Chondrocyte (in vitro differentiated cells): ENCODE measurements at places on chromosomes 1 and 21. TPM values are rescaled to one million over a fixed set of nuclear protein-coding genes. Genes with fewer than 3 reads are reported as not detected.

- peaks cover 43% of the 10 kb centered on the region for H3K4me1 ChIP-seq
- peak overlapping the region; percentile 70 for H3K27ac ChIP-seq
- no peaks in the 10 kb centered on the region for H3K36me3 ChIP-seq
- DNase-seq: no peak
Observed at GRCh38 chr1:94063379-94063778, 57.6 kb downstream of the ABCA4 start.

GRCh38 chr1:5730272-5731109 lies 261.7 kb downstream of the NPHP4 start:
- H3K27me3 ChIP-seq: peaks cover 7% of the 10 kb centered on the region
- no peak overlapping the region for H3K27ac ChIP-seq
- no peaks in the 10 kb centered on the region for H3K4me1 ChIP-seq
- no peak overlapping the region for H3K4me3 ChIP-seq

- no peak overlapping the region for H3K4me3 ChIP-seq
- H3K4me1 ChIP-seq: no peaks in the 10 kb centered on the region
- DNase-seq: peak; percentile 98
Observed at GRCh38 chr1:16618719-16619118, 5.4 kb upstream of the NBPF1 start.

GRCh38 chr1:183586455-183586854 lies 3.8 kb downstream of the NCF2 start:
- DNase-seq: no peak
- H3K27me3 ChIP-seq: no peaks in the 10 kb centered on the region
- H3K4me3 ChIP-seq: no peak overlapping the region
- H3K36me3 ChIP-seq: no peaks in the 10 kb centered on the region

ASPM gene
- total RNA-seq: 4.7 to 7.2 TPM (median 6.6 TPM) in 3 replicates

DNA sequence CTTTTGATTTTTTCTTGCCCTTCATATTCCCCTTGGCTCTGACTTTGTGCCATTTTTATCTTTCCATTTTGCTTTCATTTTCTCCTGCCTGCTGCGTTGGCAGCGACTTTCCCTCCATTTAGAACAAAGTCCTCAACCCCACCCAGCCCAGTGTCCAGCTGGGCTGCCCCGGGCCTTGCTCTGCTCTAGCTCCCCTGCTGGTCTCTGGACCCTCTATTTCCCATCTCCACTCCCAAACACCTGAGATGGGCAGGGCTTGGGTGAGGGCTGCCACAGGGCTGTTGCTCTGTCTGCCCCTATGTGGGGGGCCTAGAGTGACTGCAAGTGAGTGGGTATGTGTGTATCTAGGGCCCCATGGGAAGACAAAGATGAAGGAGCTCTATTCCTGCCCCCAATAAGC lies 7.3 kb upstream of the ADAM15 start:
- no peak for DNase-seq
- peaks cover 3% of the 10 kb centered on the region for H3K27me3 ChIP-seq
- no peaks in the 10 kb centered on the region for H3K36me3 ChIP-seq
- no peak overlapping the region for H3K4me3 ChIP-seq

GRCh38 chr1:164969253-164969652 lies 387.3 kb downstream of the LMX1A start:
- H3K27ac ChIP-seq: no peak overlapping the region
- no peak overlapping the region for H3K4me3 ChIP-seq
- no peaks in the 10 kb centered on the region for H3K4me1 ChIP-seq
- no peaks in the 10 kb centered on the region for H3K36me3 ChIP-seq
- no peaks in the 10 kb centered on the region for H3K27me3 ChIP-seq
- no peak for DNase-seq

- no peak overlapping the region for H3K4me3 ChIP-seq
- H3K36me3 ChIP-seq: peaks cover 4% of the 10 kb centered on the region
- H3K4me1 ChIP-seq: peaks cover 37% of the 10 kb centered on the region
- no peak overlapping the region for H3K27ac ChIP-seq
Observed at GRCh38 chr1:77416692-77417450, 135.1 kb downstream of the AK5 start.

- peaks cover 3% of the 10 kb centered on the region for H3K27me3 ChIP-seq
- H3K4me1 ChIP-seq: peaks cover 32% of the 10 kb centered on the region
- DNase-seq: no peak
- H3K27ac ChIP-seq: no peak overlapping the region
Observed at GRCh38 chr21:26961698-26962097, 5.2 kb downstream of the ADAMTS5 start.

- peaks cover 24% of the 10 kb centered on the region for H3K4me1 ChIP-seq
- H3K4me3 ChIP-seq: no peak overlapping the region
- H3K27me3 ChIP-seq: no peaks in the 10 kb centered on the region
- no peaks in the 10 kb centered on the region for H3K36me3 ChIP-seq
- no peak for DNase-seq
- H3K27ac ChIP-seq: no peak overlapping the region
Observed at GRCh38 chr1:221442056-221442455, 299.8 kb downstream of the DUSP10 start.

- DNase-seq: no peak
- H3K27ac ChIP-seq: no peak overlapping the region
- H3K36me3 ChIP-seq: no peaks in the 10 kb centered on the region
- H3K4me1 ChIP-seq: peaks cover 7% of the 10 kb centered on the region
- peaks cover 11% of the 10 kb centered on the region for H3K27me3 ChIP-seq
- H3K4me3 ChIP-seq: no peak overlapping the region
Observed at GRCh38 chr1:57072401-57073110, 106.7 kb upstream of the C8B start.

CELA2B gene
- not detected in 3 replicates for total RNA-seq

DNA sequence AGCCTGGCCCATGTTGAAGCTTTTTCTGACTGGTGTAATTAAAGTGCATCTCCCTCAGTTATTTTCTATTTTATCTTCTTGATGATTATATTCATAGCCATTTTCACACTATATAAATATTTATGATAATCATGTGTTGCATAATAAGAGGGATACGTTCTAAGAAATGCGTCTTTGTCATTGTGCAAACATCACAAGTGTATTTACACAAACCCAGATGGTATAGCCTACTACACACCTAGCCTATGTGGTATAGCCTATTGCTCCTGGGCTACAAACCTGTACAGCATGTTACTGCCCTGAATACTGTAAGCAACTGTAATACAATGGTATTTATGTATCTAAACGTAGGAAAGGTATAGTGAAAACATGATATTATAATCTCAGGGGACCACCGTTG lies 88.1 kb downstream of the BACH1 start:
- peaks cover 2% of the 10 kb centered on the region for H3K36me3 ChIP-seq
- no peak for DNase-seq
- no peak overlapping the region for H3K27ac ChIP-seq

KRTAP19-3 gene
- total RNA-seq: not detected in 3 replicates

GRCh38 chr1:46187106-46187869 lies 10.9 kb downstream of the POMGNT1 start:
- H3K27ac ChIP-seq: peak overlapping the region; percentile 18
- H3K4me3 ChIP-seq: no peak overlapping the region
- H3K27me3 ChIP-seq: no peaks in the 10 kb centered on the region
- no peak for DNase-seq
- H3K36me3 ChIP-seq: peaks cover 9% of the 10 kb centered on the region

FALEC gene
- 1.2 TPM in 1 of 3 replicates, not detected in the others for total RNA-seq

DSCAM gene
- 0.05 TPM in 1 of 3 replicates, not detected in the others for total RNA-seq

SLC35E2B gene
- 50.9 to 52.2 TPM (median 51.6 TPM) in 3 replicates for total RNA-seq

RUNX3 gene
- 1.8 to 2.9 TPM in 2 of 3 replicates, not detected in the other for total RNA-seq

GRCh38 chr1:163737261-163737660 lies 415.5 kb downstream of the NUF2 start:
- no peaks in the 10 kb centered on the region for H3K27me3 ChIP-seq
- no peak overlapping the region for H3K27ac ChIP-seq
- H3K36me3 ChIP-seq: no peaks in the 10 kb centered on the region
- no peak overlapping the region for H3K4me3 ChIP-seq
- no peaks in the 10 kb centered on the region for H3K4me1 ChIP-seq

GRCh38 chr1:209652873-209653401 lies 712 bp upstream of the LAMB3 start:
- H3K27me3 ChIP-seq: peaks cover 2% of the 10 kb centered on the region
- H3K27ac ChIP-seq: no peak overlapping the region
- no peak for DNase-seq
- H3K36me3 ChIP-seq: no peaks in the 10 kb centered on the region
- H3K4me3 ChIP-seq: no peak overlapping the region

PIGM gene
- 5.7 to 6.9 TPM (median 6.5 TPM) in 3 replicates for total RNA-seq

DNA sequence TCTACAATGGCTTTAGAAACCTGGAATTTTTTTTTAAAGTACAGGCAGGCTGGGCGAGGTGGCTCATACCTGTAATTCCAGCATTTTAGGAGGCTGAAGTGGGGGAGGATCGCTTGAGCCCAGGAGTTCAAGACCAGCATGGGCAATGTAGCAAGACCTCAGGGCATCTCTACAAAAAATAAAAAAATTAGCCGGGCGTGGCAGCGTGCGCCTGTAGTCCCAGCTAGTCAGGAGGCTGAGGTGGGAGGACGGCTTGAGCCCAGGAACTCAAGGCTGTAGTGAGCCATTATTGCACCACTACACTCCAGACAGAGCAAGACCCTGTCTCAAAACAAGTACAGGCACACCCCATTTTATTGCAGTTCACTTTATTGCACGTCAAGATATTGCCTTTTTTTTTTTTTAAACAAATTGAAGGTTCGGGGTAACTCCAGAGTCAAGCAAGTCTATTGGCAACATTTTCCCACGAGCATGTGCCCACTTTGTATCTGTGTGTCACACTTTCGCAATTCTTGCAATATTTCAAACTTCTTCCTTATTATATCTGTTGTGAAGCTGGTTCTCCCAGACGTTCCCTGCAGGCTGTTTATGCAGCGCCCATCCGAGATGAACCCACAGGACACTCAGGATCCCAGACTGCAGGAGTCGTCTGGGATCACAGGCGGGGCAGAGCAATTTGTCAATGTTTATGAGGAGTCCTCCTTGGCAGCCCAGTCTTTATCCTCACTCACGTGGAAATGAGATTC lies 4.7 kb downstream of the HES2 start:
- no peak for DNase-seq
- H3K4me3 ChIP-seq: peak overlapping the region; percentile 36
- H3K27ac ChIP-seq: no peak overlapping the region
- H3K4me1 ChIP-seq: peaks cover 15% of the 10 kb centered on the region
- H3K27me3 ChIP-seq: peaks cover 48% of the 10 kb centered on the region
- H3K36me3 ChIP-seq: no peaks in the 10 kb centered on the region

DNA sequence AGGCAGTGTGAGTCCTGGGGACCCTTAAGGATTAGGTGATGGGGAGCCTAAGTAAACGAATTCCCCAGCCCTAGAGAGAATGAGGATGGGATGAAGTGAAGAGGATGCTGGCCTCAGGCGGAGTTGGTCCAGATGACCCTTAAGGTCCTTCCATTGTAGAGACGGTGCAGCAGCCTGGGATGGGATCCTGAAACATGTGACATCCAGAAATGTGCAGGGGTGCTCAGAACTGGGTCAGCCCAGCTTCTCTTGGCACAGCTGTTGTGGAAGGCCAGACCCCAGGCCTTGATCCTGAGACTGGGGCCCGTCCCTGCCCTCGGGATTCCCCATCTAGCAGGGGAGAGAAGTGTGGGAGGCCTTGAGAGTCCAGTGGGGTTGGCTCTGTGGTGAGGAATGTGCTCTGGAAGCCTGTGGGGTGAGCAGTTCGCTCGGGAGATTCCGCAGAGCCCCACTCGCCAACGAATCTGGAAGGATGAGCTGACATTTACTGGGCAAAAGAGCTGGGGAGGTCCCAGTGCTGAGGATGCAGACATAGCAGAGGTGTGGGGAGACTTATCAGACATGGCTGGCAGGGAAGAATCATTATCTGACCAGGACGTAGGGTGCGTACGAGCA lies 28.1 kb downstream of the A3GALT2 start:
- H3K27ac ChIP-seq: peak overlapping the region; percentile 27
- no peak overlapping the region for H3K4me3 ChIP-seq
- H3K4me1 ChIP-seq: peaks cover 15% of the 10 kb centered on the region
- peaks cover 35% of the 10 kb centered on the region for H3K36me3 ChIP-seq
- DNase-seq: no peak

DNA sequence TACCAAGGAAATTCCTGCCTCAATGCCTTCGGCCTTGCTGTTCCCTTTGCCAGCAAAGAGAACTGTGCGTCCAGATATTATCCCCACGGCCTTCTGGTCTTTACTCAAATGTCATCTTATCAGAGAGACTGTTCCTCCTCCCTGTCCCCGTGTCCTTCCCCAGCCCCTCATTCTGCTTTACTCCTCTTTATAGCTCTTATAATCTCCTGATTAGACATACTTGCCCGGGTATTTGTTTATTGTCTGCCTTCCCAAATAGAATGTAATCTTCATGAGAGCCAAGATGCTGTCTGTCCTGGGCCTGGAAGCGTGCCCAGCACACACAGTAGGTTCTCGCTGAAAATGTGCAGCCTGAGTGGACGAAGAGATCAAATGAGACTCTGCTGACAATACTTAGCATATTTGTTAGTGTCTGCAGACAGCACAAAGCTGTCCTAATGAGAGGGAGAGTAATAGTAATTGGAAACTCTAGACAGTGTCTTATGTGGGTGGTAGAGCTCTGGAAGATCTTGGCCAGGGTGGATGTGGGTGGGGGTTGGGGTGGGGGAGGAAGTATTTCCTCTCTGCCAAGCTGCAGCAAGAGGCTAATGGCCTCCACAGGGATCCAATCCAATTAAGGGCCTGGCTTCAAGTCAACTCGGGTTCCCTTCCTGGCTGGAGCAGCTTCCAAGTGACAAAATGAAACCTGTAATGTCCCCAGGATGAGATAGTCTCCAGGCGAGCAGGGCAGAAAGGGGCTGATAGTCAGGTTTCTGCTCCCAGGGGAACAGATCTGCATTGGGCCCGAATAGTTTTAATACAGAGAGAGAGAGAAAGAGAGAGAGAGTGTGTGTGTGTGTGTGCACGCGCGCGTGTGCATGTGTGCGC lies 9.5 kb upstream of the CLIC4 start:
- H3K4me1 ChIP-seq: peaks cover 16% of the 10 kb centered on the region
- peak overlapping the region; percentile 49 for H3K27ac ChIP-seq
- no peaks in the 10 kb centered on the region for H3K36me3 ChIP-seq
- no peaks in the 10 kb centered on the region for H3K27me3 ChIP-seq

DNA sequence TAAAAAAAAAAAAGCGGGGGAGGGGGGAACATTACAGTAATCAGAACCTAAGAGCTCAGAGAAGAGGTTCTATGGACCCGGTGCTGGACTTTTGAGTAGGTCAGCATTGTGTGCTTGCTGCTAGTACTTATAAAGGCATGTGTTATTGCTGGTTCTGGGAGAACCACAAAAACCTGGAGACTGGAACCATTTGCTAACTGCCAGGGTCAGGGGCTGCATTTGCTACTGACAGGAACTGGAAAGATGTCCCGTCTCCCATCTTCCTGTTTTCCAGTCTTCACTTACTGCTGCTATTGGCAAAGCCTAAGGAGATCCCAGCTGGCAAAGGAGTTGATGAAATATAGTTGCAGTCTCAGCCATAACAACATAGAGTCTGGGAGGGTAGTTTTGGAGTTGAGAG lies 4.3 kb downstream of the RNF2 start:
- DNase-seq: no peak
- no peaks in the 10 kb centered on the region for H3K27me3 ChIP-seq
- no peaks in the 10 kb centered on the region for H3K36me3 ChIP-seq
- H3K4me1 ChIP-seq: peaks cover 39% of the 10 kb centered on the region
